ENCODE measurements at places on chromosomes 4 and X.

GRCh38 chrX:109822861-109823260, 89.8 kb upstream of the ACSL4 start:
- no peak for DNase-seq

DNA sequence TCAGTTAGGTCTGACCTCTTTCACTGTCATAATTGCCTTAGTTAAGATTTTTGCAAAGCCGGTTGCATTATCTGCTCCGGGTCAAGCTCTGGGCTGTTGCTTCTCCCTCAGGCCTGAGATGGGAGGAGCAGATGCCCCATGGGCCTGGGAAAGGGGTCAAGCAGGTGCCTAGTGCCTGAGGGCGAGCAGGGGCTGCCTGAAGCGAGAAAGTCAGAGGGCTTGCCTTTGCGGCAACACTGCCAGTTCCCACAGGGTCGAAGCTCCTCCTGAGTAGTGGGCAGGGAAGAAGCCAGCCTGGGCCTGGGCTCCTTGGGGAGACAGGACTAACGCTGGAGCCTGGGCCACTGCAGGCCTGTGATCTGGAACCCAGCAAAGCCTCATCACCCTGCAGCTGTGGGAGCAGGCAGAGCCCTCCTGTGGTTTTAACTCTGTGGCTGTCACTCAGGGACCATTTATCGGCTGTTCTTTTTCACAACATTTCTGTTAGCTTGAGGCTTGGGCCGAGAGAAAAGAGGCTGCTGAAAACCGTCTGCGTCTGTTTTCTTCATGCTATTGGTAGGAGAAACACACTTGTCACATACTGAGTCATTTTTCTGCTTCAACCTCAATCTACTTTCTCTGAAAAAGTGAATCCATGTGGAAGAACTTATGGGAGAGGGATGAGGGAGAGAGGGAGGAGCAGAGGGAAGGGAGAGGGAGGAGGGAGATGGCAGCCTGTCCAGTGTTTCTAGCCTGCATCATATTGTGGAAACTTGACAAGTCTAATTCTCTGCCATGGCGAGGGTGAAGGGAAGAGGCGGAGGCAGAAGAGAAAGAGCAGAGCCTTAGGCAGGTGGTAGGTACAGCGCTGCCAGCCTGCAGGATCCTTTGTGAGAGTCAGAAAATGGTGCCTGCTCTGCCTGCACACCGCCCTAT, 68.4 kb downstream of the RHOH start:
- DNase-seq = no peak

GRCh38 chrX:145821291-145821897, 3.8 kb downstream of the SLITRK2 start:
- no peak for DNase-seq

DNA sequence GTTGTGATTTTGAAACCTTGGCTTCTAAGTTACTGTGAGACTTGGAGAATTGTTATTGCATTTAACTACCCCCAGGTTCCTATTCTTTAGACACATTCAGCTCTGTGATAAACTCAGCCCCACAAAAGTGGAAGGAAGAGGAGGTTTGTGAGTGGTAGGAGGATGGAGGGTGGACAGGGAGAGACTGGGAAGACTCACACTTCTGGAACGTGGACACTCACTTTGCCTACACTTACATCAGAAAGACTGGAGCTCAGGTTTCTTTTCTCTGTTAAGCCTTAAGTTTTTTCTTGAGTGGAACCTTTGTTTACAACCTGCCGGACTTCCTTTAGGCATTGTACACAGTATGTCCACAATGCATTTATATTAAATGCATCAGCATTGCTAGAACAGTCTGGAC, 99.0 kb downstream of the AREG start:
- DNase-seq = no peak

GRCh38 chr4:176675810-176676209, 116.9 kb downstream of the VEGFC start:
- DNase-seq = no peak

- no peak for DNase-seq
Measured at GRCh38 chr4:43331226-43332051, 438.9 kb downstream of the GRXCR1 start.

Measured in stimulated activated CD8-positive, alpha-beta memory T cell treated with anti-CD3 and anti-CD28 coated beads, Interleukin-4, amount 100 ng/mL, for 4 hours (primary cell).